ENCODE measurements at places on chromosomes 12 and 14.

- DNase-seq: no peak
These were observed 25.6 kb downstream of the KLC1 start for GRCh38 chr14:103654619-103655018.

DNA sequence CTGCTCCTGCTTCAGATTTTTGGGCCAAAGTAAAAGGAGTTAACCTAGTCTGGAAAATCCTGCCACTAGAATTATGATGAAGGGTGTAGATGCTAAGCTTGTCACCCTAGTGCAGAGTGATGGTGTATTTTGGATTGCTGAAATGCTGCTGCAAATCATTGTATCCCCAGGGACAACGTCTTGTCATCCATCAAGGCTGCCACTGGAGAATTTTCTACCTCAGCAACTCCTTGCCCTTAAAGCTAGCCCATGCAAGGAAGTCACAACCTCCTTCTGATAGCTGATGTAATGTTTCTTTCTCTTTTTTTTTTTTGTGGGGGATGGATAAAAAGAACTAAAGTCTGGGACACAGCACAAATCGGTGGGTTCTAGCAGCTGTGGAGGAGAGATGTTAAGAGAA is 139.4 kb upstream of the FRMD6 start:
- no peak for DNase-seq

GRCh38 chr12:24913130-24913529 is 35.8 kb downstream of the BCAT1 start:
- DNase-seq: no peak

DNA sequence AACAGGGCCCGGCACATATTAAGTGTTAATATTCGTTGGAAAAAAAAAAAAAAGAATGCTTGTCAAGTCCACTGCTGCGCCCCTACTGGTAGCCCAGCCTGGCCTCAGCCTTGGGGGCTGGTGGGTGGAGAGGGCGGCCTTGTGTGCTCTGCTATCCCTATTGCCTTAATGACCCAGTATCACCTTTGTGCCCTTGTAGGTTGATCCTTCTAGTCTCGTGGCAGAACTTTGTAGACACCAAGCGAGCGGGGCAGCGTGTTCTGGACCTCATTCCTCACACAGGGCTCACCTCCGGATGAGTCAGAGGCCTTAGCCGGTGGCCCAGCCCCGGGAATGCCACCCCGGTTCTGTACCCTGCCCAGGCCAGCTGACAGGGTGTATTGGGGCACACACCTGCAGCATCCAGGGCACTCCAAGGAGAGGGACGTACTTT is 1.8 kb upstream of the RCOR1 start:
- peak; percentile 50 for DNase-seq

- no peak for DNase-seq
These were observed 3.4 kb downstream of the GDF11 start for GRCh38 chr12:55746174-55746912.

DNA sequence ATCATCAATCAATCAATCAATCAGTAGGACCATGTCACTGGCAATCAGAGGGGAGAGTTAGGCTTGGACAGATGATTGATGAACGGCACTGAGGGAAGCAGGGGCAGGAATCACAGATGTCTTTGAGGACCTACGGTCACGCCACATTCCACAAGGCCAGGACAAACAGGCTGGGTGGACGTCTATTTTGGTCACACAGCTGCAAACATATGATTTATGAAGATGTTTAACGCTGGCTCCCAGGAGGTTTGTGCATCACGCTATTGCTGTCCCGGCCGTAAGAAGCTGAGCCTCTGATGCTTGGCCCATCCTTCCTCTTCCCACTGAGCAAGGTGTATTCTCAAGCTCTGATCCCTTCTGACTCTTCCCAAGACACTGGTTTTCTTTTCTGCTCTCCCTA is 160.8 kb downstream of the FOXN3 start:
- DNase-seq: no peak

DNA sequence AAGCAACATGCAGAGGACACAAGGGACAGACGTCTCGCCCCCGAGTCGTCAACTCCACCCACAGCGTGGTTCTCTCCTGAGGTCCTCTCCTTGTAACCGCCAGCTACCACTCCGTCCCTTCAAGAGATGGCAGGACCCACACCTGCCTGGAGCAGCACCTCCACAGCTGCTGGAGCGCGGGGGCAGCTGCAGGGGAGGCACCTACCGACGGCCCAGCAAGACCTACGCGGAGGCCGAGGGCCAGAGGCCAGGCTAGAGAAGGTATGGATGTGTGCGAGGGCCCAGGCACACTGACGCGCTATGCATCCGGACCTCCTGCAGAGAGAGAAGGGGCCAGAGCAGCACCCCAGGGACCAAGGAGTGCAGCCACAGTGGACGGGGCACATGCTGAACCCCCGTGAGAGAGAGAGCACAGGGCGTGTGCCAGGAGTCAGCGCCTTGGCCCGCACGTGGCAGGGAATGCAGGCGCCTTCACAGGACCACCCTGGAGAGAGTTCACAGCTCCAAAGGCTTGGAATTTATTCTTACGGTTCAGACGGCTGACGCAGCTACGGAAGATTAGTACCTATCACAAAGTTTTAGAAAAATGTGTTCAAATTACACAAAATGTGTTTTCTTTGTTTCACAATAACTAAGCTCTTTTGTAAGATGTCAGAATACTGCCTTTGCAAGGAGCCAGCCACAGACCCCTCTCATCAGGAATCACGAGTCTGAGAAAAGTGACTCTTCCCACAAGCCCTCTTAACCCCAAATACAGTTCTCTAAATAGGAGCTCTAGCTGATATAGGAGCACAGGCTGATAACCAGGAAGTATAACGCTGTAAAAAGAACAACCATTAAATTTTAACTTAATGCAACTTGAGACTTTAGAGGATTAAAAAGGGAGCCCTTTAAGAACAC is 36.8 kb downstream of the CDC42BPB start:
- no peak for DNase-seq
